Neural crest cell (in vitro differentiated cells): ENCODE measurements at places on chromosomes 6 and 20. TPM values are rescaled to one million over a fixed set of nuclear protein-coding genes. Genes with fewer than 3 reads are reported as not detected.

GRCh38 chr6:89660981-89661380 lies 22.4 kb upstream of the LYRM2 start:
- no peak for DNase-seq

Gene RIMS4
- 4.1 and 6.1 TPM in 2 replicates for total RNA-seq

Gene CLPSL2
- total RNA-seq: not detected in 2 replicates

DNA sequence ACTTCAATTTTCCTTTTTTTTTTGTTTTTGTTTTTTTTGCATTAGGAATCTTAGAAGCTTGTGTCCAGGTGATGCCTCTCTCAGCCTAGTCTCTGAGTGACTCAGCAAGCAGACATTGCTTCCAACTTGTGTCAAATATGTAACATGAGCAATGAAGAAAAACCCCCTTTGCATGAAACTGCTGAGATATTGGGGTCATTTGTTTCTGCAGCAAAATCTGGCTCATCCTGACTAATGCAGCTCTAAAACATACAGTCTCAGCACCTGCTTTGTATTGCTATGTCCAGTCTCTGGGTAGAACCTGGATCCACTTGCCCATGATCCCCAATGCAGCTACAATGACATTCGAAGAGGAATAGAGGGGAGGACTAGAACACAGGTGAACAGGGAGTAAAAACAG lies 55.7 kb upstream of the LRFN2 start:
- no peak for DNase-seq

DNA sequence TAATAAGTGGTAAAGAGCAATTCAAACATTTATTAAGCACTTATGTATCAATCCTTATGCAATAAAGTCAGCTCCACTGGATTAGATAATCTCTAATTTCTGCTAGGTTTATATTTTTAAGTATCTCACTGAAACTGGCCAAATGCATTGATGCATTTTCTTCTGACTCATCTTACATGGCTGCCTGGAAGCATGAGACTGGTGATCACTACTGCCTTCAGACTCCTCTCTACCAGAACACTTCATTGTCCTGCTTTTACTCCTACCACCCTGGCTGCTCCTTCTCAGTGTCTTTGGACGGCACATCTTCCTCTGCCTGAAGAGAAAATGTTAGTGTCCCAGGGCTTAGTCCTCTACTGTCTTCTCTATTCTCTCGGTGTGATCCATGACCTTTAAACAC lies 7.4 kb downstream of the CEP85L start:
- DNase-seq: no peak

- no peak for DNase-seq
Observed at GRCh38 chr6:135088281-135088680, 33.7 kb upstream of the HBS1L start.

Gene PRSS16
- total RNA-seq: 0.57 and 0.63 TPM in 2 replicates

GRCh38 chr20:17281478-17281877 lies 54.6 kb downstream of the PCSK2 start:
- DNase-seq: peak; percentile 14
